ENCODE measurements at places on chromosomes 6 and 20. TPM values are rescaled to one million over a fixed set of nuclear protein-coding genes. Genes with fewer than 3 reads are reported as not detected.

The CUL7 gene
- 22.0 TPM for total RNA-seq

The CRYBG1 gene
- total RNA-seq: 37.1 TPM

The RPRD1B gene
- 25.7 TPM for total RNA-seq

The PRDM13 gene
- total RNA-seq: not detected

The BEND6 gene
- 3.8 TPM for total RNA-seq

The TUBB1 gene
- total RNA-seq: 2.0 TPM

The SYNDIG1 gene
- 2.0 TPM for total RNA-seq

The PPP1R14C gene
- total RNA-seq: 13.6 TPM

DNA sequence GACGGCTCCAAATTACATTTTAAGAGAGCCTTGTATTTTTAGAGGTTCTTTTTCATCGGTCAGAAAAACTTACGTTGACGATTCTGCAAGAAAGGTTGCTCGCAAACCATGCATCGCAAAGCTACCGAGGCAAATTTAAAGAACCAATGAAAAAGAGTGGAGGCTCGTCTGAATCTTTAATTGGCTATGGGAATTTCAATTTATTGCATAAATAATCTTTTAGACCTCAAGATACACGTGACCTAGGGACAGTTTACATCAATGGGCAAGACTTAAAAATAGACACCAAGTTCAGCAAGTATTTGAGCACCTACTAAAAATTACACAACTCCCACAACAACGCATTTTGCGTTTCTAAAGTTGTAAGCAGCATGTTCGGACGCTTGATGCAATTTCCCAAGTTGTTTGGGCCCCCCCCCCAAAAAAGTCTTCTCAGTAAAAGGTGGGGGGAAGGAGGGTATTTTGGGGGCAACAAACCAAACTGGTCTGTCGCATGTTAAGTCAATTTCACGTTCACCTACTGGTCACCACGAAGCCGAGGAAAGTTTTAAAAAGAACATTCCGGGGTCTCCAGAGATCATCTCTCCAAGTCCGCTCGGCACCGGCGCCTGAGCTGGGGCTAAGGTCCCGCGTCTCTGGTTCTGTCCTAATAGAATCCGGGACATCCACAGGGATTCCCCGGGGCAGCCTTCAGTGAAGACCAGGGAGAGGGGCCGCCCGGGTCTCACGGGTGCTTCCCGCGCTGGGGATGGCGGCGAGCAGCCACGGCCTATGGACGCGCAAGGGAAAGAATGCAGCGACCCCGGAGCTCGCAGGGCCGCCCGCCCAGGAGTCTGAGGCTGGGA, 851 bp downstream of the SNX5 start:
- DNase-seq: no peak

DNA sequence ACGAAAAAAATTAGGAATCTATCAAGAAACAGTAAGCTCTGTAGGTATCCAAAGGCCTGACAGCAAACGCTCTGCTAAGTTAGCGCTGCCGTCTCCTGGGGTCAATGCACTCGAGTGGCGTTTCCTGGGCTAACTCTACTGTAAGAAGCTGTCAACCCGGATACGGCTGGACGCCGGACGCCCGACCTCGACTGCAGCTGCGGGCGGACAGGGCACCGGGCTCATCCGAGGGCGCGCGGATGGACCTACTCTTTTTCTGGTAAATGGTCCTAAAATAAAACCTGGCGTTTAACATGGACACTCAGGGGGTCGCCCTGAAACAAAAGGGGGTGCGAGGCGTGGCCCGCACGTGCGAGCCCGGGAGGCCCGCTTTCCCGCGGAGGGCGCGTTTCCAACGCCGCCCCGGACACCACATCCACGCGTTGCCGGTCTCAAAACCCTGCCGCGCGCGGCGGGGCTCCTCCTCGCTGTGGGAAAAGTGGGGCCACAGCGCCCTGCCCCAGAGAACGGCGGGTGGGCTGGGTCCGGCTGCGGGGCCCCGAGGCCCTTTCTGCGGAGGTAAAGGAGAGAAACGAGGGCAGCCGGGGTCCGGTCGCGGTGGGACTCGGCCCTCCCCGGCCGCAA, 537 bp downstream of the TCP1 start:
- peak; percentile 13 for DNase-seq

GRCh38 chr6:125471667-125472066, 169.9 kb upstream of the HDDC2 start:
- DNase-seq: no peak

DNA sequence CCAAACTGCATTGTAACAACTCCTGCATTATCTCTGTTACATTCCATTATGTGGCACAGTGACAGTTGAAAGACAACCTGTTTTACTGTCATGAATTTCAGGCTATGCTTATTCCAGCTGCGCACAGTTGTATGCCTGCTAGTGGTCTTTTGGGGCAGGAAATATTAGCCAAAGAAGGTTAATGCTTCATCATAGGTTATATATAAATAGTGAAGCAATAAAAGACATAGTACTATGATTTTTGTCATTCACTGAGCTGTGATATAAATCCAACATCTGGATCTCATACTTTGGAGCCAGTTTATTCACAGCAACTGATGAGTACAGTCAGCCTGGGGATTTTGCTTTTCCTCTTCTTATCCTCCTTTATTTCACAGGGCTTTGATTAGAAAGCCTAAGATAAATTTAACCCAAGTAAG, 55.6 kb downstream of the FILIP1 start:
- DNase-seq: no peak

GRCh38 chr6:165183496-165184140, 125.8 kb downstream of the C6orf118 start:
- DNase-seq: no peak

- DNase-seq: no peak
Observed at GRCh38 chr20:2756056-2756611, 44.3 kb downstream of the CPXM1 start.

DNA sequence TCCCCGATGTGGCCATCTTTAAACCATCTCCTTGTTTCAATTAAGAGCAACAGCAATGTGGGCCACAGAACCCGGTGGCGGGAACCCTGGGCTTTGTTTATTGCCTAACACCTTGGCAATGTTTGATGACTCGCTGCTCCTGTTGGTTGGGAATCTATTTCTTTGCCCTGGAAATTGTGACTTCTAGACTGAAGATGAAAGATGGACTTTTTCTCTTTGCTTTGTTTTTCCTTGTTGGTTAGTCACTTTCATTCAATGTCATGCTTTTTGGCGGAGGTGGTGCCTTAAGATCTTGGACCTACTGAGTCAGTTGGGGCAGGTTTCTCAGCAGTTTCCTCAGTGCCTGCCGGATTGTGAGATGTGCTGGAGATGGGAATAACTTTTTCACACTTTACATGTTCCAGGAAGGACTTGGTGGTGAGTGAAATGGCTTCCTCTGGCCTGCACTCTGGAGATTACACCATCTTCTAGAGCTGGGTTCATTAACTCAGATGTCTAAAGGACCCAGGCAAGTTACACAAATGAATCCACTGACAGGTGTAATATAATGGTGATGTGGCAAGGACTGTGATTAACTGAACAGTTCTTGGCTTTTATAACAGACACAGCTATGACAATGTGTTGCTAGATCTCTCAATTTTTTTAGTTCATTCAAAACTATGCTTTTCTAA, 56.3 kb downstream of the TSHZ2 start:
- DNase-seq: no peak

- DNase-seq: no peak
Observed at GRCh38 chr20:9517297-9518162, 3.1 kb downstream of the LAMP5 start.

- DNase-seq: no peak
Observed at GRCh38 chr6:47455533-47456209, 21.9 kb upstream of the CD2AP start.

- DNase-seq: no peak
Observed at GRCh38 chr6:73704798-73705197, 8.8 kb downstream of the CD109 start.

GRCh38 chr20:44785768-44786167, 24.6 kb downstream of the RIMS4 start:
- no peak for DNase-seq

- DNase-seq: no peak
Observed at GRCh38 chr6:5399391-5399790, 138.1 kb downstream of the FARS2 start.

DNA sequence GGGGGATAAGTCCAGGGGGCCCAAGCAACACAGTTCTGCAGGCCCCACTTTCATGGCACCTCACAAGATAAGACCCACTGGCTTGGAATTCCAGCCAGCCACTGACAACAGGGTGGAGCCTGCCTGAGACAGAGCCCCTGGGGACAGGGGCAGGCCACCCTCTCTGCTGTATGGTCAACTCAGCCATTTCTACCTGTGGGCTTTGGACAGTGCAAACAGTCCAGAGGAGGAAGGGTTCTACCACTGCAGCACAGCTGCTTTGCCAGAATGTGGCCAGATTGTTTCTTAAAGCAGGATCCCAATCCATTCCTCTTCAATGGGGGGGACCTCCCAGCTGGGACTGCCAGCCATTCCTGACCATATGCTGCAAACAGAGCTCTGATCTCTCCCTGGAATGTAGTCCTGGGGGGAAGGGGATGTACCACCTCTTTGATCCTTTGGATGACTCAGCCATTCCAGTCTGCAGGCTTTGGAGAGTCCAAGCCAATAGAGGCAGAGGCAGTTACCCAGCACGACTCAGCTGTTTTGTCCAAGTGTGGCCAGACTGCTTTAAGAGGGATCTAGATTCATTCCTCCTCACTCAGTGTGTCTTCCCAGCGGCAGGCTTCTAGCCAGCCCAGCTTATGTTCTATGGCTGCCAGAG, 842.2 kb downstream of the EPHA7 start:
- no peak for DNase-seq

DNA sequence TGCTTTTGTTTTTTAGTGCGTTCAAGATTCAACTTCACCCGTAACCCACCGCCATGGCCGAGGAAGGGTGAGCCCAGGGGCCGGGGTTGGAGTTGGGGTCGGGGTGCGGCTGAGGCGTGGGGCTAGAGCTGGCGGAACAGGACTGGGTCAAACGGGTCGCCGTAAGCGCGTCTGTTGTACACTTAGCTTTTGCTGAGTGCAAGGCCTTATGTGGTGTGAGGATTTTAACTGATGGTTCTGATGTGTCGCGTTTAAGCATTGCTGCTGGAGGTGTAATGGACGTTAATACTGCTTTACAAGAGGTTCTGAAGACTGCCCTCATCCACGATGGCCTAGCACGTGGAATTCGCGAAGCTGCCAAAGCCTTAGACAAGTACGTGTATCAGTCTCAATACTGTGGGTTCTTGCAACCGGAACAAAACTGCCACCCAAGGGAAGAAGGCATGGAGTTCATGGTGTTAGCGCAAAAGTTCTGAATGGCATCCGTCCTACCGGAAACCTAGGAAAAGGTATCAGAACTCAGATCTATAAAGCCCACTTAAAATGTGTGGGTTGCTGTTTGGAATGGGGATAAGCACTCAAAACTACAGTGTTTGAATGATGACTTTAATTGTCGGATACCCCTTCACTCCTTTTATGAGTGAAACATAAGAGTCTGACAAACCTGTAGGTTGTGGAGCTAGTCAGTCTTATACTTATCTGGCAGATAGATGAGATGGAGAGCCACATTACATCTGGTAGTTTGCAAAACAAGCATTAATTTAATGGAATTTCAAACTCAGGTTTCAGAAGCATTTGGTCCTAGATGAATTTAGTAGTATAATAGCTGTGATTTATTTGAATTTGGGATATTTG, 574 bp downstream of the RPS12 start:
- no peak for DNase-seq

GRCh38 chr6:130968476-130968875, 94.6 kb downstream of the EPB41L2 start:
- no peak for DNase-seq

- no peak for DNase-seq
Observed at GRCh38 chr20:36866164-36866563, 9.8 kb upstream of the TLDC2 start.

- DNase-seq: no peak
Observed at GRCh38 chr6:106773996-106774629, 144.7 kb downstream of the QRSL1 start.

DNA sequence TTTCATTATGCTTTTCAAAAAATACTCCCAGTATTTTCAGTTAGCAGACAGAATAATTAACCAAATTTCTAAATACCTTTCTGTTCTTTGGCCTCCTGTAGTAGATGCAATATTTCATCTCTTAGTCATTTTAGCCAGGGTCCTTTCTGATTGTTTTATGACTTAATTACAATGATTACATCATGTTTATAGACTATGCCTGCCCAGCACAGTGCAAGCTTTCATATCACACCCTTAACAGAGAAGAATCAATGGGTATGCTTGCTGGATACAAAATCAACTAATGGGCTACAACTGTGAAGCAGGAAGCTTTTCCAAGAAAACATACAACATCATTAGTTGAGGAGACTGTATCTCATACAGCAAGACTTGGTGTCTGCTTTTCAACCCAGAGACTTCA, 119.8 kb upstream of the NRSN1 start:
- DNase-seq: no peak

GRCh38 chr6:33768644-33769120, 20.2 kb downstream of the LEMD2 start:
- peak; percentile 77 for DNase-seq

- DNase-seq: no peak
Observed at GRCh38 chr6:106063448-106063850, 22.7 kb upstream of the PRDM1 start.

GRCh38 chr6:52317211-52317610, 32.7 kb upstream of the MCM3 start:
- no peak for DNase-seq

GRCh38 chr6:42714098-42714761, 8.2 kb downstream of the PRPH2 start:
- DNase-seq: no peak

DNA sequence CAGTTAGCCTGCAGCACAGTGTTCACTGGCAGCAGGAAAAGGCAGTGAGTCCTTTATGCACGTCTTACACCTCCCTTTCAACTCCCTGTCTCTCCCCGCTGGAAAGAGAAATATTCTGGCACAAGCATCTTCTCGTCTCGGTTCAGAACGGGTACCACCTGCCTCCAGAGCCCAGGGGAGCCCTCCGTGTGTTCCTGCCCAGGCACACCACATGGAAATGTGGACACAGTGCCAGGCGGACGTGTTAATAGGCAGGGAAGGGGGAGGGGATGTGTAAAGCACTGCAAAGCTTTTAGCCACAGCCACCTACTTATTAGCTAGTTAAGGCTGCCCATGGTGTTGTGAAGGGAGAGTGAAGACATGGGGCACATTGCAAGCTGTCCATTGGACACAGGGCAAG, 219.7 kb downstream of the FARS2 start:
- no peak for DNase-seq

- DNase-seq: no peak
Observed at GRCh38 chr20:23039136-23039875, 4.2 kb downstream of the SSTR4 start.

GRCh38 chr20:38249536-38250310, 10.8 kb downstream of the KIAA1755 start:
- DNase-seq: no peak

DNA sequence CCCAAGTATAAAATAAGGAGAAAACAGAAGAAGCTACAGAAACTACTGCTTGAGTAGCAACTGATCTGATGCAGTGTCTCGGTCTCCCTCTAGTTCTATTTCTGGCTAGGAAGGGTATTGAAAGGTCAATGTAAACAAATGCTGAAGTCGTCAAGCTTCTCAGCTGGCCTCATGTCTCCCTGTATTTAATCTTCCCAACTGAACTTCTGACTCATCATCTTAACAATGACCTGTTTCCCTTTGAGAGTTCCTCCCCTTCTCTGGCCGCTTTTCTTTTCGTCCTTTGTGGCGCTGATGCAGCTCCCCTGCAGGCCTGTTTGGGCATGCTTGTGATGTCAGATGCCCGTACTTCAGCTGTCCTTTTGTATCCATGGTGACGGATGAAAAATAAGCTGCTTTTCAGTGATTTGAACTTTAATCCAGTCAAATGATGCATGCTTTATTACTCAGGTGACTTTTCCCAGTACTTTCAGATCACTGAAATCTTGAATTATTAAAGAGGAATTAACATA, 7.8 kb upstream of the LCA5 start:
- DNase-seq: peak; percentile 67

GRCh38 chr6:99495466-99495865, 19.8 kb downstream of the USP45 start:
- DNase-seq: no peak

Data from left lung (tissue), 14 donors.